ENCODE measurements at places on chromosomes 5 and 9.

DNA sequence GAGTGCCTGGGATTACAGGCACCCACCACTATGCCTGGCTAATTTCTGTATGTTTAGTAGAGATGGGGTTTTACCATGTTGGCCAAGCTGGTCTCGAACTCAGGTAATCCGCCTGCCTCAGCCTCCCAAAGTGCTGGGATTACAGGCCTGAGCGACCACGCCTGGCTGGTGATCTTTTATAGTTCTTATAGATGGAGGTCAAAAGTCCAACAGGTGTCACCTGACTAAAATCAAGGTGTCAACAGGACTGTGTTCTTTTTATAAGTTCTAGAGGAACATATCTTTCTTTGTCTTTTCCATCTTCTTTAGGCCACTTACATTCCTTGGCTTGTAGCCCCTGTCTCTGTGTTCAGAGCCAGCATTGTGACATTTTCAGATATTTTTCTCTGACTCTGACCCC is 155.5 kb upstream of the SLC12A2 start:
- DNase-seq = no peak

DNA sequence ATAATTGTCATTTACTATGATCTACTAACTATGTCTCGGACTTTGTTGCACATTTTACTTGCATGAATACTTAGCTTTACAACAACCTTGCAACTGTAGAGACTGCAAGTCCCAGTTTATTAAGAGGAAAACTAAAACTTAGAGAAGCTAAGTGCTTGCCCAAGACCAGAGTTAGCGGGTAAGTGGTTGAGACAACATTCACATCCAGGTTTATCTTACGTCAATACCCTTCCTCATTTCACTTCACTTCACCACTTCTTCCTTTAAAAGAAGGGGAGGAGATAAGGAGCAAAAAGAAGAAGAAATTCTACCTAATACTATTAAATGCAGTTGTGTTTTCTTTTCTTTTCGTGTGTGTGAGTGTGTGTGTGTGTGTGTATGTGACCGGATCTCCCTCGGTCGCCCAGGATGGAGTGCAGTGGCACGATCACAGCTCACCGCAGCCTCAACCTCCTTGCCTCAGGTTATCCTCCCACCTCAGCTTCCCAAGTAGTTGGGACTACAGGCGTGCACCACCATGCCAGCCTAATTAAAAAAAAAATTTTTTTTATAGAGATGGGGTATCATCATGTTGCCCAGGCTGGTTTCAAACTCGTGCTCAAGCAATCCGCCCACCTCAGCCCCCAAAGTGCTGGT is 37.4 kb downstream of the MEGF9 start:
- DNase-seq = no peak

DNA sequence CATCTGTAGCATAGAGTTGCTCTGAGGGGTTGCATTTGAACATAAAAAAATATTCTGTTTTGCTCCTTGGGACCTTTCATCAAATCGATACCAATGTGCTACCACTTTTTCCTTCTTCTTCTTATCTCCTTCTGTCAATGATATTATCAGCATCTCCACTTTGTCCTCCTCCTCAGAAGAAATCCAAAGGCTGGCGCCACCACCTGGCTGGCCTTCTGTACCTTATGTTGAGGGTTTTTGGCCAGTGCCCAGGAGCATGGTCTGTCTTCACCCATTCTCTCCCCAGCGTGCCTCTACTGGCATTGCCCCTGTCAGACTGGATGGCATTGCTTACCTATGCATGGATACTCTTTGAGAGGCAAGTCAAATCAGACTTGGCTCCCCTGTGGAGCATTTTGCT is 167.2 kb downstream of the CFAP90 start:
- DNase-seq = no peak

GRCh38 chr5:79147076-79147475 is 35.5 kb downstream of the BHMT start:
- DNase-seq = no peak

DNA sequence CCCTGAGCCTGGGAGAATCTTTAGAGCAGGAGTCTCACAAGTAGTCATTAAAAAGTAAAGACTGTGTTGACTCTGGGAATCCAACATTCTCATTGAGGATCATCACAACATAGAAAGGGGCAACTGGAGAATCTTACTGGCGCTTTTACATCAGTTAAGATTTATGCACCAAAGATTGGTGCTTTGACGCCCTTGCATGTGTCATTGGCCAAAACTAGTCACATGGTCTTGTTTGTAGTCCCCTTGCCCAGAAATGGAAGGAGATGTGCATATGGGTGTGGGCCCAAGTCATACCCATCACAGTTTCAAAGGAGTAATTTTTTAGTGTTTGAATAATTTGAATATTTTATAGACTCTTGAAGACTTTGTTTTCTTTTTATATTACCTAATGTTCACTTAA is 228.2 kb downstream of the PRR16 start:
- no peak for DNase-seq

DNA sequence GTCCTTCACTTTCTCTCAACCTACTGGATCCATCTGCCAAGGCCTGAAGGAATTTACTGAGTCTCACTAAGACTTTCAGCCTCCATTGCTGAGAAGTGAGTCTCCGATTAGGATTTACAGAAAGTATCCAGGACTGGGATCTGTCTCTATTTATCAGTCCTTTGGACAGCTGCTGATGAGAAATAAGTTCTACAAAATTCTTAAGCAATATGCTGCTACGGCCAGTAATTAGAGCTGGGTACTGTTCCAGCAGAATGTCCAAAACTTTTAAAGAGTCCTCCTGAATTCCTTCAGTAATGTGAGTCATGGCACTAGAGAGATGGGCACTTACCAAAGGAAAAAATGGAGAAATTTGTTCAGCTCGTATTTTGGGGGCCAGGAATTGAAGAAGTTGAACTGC is 5.9 kb downstream of the TEX10 start:
- peak; percentile 75 for DNase-seq

GRCh38 chr9:113659039-113659438 is 195.5 kb downstream of the RGS3 start:
- no peak for DNase-seq

DNA sequence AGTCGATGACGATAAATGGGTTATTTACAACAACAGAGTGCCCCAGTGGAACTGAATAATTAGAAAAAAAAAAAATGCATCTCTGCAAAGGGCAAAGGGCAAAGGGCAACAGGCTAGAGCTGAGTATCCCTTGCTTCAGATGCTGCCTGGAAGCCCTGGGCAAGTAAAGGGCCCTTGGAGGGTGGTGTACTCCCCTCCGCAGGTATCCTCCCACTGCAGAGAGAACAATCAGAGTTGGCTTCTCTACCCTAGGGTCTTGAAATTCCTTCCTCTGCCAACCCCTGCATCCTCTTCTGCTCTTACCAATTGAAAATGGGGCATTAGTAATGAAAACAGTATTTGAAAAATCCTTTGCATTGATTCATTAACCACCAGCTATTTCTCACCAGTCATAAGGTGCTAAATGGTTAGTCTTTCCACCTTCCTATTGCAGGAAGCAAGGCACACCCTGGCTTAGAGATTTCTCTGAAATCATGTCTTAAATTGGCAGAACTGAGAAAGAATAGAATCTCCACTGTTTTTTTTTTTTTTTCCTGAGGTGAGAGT is 122.6 kb downstream of the SEMA6A start:
- no peak for DNase-seq
